Hindlimb muscle (tissue), 1 donor: ENCODE measurements at places on chromosomes 11 and 22.

GRCh38 chr11:991711-992307, 44.7 kb downstream of the MUC6 start:
- DNase-seq = no peak

- no peak for DNase-seq
Observed at GRCh38 chr11:111358038-111359001, 20.8 kb downstream of the POU2AF1 start.

GRCh38 chr22:39728236-39728860, 157.8 kb downstream of the CACNA1I start:
- DNase-seq = no peak

DNA sequence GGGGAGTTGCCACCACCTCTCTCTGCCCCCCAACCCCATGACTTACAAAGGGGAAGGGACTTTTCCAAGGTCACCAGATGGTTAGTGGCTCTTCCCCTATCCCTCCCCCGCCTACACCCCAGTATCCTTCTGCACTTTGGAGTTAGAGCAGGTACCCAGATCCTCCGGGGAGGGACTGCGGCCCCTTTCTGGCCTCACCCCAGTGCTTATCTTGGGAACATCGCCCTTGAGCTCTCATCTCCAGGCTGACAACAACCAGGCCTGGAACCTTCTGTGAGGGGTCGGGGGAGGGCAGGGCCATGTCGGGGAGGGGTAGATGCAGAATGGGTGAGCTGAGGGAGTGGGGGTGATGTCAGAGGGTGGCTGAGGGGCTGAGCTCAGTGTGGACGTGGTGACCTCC, 7.5 kb upstream of the NAALADL1 start:
- DNase-seq = no peak

- no peak for DNase-seq
Observed at GRCh38 chr11:109784536-109784935, 308.7 kb upstream of the ZC3H12C start.

DNA sequence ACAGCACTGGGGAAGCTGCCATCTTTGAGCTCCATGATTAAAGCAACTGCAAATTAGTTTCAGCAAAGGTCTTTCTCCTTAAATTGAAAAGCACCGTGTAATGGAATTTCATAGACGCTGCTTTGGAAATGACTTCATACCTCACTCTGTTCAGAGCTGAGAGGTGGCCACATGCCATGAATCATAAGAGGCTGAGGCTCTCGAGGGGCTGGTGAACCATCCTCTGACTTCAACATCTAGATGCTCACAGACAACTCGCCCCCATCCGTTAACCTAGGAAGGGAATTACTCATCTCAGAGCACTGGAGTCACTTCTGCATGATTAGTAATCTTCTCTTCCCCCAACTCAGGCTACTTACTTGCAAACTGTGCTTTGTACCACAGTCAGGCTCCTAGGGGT, 122.3 kb downstream of the RCN1 start:
- no peak for DNase-seq

GRCh38 chr22:27992294-27993165, 73.5 kb upstream of the PITPNB start:
- no peak for DNase-seq

- DNase-seq = peak; percentile 38
Observed at GRCh38 chr22:20155330-20156041, 4.6 kb upstream of the CCDC188 start.

DNA sequence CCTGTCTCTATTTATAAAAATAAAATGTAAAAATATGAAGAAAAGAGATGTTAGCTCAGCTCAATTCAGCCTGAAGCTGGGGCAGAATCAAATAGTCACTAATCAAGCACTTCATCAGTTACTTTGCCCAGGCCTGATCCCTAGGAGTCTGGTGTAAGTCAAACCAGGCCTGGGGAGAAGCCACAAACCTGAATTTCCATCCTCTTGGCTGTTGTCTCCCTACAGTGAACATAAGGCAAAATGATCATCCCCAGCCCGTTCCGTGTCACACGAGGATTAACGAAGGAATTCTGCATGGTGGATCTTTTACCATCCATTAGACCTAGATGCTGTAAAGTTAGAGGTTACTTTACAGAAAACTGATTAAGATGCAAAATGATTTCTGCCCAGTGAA, 6.5 kb upstream of the NAALADL1 start:
- no peak for DNase-seq

- DNase-seq = no peak
Observed at GRCh38 chr11:69158301-69159149, 2.8 kb downstream of the SMIM38 start.

DNA sequence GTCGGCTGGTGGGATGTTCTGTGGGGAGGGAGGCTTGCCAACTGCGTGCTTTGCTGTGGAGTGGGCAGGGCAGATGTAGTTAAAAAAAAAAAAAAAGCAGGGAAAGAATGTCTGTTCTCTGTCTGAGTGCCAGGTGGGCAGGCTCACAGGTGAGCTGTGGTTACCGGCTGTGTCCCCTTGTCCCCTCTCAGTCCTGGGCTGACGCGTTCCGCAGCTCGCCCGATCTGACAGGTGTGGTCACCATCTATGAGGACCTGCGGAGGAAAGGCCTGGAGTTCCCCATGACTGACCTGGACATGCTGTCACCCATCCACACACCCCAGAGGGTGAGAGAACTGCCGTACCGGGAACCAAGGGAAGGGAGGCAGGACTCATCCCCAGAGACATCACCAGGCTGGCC, 23.6 kb downstream of the TOM1 start:
- no peak for DNase-seq

- peak; percentile 80 for DNase-seq
Observed at GRCh38 chr22:28030473-28030872, 111.4 kb upstream of the PITPNB start.

DNA sequence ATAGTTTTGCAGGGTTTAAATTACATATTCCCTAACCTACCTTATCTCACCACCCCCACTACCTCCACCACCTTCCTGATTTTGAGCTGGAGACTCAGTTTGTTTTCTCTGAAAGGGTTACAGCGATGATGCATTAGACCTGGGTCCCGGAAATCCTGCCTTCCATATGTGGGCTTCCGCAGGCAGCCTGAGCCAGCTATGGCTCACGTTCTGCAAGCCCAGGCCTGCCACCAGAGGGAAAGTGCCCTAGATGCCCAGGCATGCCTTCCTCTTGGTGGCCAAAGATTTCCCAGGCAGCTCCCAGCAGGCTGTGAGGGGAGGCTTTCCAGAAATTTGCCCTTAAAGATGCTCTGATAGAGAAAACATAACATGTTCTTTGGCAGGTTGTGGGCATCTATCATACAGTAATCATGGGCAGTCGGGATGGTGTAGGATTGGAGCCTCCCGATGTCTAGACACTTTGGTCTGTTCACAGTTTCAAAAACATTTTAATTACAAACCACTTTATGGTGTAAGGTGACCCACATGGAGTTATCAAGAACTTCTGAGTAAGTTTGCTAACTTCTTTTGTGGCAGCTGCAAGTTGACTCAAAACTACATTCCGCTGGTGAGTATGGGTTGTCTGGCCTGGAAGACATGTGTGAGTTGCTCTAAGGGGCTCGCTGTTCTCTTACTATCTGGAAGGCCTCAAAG, 79.3 kb downstream of the MICAL2 start:
- no peak for DNase-seq

DNA sequence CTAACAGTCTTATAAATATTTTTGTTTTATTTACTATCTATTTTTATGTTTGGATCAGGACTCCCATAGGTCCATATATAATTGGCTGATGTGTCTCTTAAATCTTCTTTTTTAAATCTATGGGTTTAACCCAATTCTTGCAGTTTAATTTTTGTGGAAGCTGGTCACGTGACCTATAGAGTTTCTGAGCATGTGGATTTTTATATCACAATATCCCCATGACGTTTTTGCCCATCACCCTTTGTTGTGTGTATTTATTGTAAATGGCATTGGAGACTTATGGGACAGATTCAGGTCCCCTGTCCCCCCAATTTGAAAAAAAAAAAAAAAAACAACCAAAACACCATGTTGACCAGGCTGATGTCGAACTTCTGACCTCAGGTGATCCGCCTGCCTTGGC, 78.8 kb upstream of the PRODH start:
- DNase-seq = no peak

DNA sequence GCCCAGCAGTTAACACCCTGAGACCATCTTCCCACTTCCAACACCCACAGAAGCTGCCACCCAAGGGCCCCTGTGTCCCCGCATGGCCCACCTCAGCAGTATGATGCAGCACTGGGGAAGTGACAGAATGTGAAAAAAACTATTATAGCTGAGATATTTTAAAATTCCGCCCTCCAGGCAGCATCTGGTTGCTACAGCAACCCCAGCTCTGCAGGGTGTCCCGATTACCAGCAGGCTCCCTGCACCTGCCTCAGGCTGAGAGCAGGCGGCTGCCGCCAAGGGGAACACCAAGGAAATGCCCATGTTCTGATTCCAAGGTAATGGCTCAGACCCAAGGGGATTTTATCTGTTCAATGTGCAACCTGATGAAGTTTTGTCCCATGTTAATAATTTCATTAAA, 10.5 kb upstream of the TMEM121B start:
- DNase-seq = no peak

DNA sequence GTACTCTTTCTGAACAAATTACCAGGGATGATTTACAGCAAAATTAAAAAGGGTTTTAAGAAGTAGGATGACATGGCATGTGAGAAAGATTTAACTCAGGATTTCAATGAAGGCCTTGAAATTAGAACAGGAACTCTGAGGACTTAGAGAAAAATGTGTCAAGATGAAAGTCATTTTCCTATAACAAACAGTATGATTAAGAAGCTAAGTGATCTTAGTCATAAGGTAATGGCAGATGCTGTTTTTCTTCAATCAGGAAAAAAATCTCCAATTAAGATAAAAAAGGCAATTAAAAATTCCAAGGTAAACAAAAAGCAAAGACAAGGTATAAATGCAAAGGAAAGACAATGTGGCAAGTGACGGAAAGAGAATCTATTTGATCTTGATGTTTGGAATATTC, 73.5 kb downstream of the GAB2 start:
- no peak for DNase-seq

GRCh38 chr11:120524536-120525085, 13.1 kb downstream of the GRIK4 start:
- no peak for DNase-seq

- DNase-seq = no peak
Observed at GRCh38 chr11:106466521-106467080, 389.1 kb downstream of the AASDHPPT start.

- DNase-seq = no peak
Observed at GRCh38 chr22:19820880-19821522, 33.7 kb downstream of the GNB1L start.

DNA sequence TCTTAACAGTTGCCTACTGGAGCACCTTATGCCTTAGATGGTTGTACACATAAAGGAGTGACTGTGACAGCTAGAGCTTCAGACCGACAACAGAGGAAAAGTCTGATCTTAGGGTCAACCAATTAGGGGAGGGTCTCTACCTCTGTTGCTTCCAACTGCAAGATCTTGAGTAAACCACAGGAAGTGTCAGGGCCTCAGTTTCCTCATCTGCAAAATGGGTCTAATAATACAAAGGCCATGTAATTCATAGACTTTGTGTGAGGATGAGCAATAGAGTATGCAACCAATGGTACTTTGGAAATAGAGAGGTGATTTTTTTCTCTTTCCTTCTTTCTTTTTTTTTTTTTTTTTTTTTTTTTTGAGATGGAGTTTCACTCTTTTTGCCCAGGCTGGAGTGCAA, 16.4 kb upstream of the ANO1 start:
- DNase-seq = no peak

GRCh38 chr11:57464539-57465181, 4.3 kb downstream of the RTN4RL2 start:
- DNase-seq = no peak

GRCh38 chr11:119759324-119759723, 30.3 kb upstream of the NECTIN1 start:
- no peak for DNase-seq

- no peak for DNase-seq
Observed at GRCh38 chr22:45098056-45098455, 65.7 kb upstream of the NUP50 start.

DNA sequence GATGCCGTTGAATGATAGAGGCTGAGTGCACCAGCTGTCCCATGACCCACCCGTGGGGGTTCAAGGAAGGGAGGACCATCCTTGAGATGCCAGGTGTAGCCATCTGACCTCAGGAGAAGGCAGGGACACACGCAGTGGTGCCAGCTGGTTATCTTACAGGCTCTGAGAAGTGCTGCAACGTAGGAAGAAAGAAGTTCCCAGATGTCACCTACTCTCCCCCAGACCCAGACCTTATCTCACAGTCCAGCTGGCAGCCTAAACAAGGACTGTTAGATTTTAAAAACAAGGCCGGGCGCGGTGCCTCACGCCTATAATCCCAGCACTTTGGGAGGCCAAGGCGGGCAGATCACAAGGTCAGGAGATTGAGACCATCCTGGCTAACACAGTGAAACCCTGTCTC, 1307.6 kb downstream of the TBC1D22A start:
- DNase-seq = no peak

DNA sequence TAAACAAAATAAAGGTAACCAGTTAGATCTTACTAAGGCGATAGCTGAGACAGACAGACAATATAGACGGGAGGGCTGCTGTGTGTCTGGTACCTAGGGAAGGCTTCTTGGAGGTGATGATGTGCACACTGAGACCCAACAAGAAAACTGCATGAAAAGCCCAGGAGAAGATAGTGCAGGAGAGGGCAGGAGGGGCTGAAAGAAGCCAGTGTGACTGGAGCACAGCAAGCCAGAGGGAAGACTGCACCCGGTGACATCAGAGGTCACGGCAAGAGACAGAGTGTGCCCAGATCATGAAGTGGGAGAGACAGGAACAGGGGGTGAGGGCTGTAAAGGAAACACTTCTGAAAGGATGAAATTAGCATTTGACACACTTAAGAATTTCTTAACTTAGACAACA, 266.3 kb downstream of the BRD1 start:
- no peak for DNase-seq

- no peak for DNase-seq
Observed at GRCh38 chr11:115695677-115696364, 191.6 kb upstream of the CADM1 start.
